ENCODE measurements at places on chromosomes 2 and 18.

DNA sequence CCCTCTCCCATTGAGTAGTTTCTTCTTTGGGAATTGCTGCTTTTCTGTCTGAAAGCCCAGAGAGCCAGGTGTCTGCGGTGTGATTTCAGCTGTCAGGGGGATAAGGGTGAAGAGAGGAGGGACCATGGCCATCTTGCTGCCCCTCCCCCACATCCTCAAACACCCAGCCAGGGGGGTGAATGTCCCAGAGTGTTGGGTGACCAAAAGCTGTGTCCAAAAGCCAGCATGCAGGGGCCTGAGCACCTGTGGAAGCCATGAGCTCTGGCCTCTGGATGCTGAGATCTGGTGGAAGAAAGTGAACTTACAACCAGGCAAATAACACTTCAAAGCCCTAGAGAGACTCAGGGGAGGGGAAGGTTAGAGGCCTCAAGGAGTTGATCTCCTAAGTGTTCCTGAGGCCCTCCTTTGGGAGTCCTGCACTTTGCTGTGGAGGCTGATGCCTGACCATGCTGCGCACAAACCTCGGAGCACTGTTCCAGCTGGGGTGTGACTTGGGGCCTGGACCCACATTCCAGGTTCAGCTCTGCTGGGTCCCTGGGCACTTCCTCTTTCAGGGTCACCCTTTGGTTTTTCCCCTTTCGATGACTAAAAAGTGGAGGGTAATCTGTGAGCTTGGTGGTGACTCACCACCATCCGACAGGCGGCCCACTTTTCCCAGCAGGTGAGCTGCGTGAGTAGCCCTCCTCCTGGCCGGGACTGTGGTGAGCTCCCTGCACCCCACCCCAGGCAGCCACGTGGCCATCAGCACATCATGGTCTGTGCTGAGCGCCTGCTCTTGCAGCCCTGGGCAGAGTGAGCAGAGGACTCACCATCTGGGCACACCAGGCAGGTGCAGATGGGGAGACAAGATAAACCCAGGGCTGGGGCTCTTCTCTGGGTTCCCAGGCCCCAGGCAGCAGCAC lies 66.8 kb upstream of the FOSL2 start:
- DNase-seq = no peak

DNA sequence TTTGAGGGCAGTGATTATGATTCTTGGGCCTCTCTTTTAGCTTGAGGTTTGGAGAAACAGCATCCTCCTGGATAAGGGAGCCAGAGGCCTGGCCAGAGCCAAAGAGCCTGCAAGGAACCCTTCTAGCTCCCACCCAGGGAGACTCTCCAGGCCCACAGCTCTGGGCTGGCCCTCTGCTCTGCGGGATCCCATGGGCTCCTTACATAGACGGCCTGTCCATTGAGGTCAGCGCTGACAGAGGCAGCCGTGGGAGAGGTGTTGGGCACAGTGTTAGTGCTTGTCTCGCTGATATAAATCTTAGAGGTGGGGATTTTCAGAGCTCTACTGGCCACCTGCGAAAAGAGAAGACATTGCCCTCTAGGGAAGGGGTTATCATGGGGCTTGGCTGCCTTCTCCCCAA lies 67.2 kb downstream of the XDH start:
- no peak for DNase-seq

GRCh38 chr2:223526106-223526505 lies 76.1 kb downstream of the SCG2 start:
- no peak for DNase-seq

DNA sequence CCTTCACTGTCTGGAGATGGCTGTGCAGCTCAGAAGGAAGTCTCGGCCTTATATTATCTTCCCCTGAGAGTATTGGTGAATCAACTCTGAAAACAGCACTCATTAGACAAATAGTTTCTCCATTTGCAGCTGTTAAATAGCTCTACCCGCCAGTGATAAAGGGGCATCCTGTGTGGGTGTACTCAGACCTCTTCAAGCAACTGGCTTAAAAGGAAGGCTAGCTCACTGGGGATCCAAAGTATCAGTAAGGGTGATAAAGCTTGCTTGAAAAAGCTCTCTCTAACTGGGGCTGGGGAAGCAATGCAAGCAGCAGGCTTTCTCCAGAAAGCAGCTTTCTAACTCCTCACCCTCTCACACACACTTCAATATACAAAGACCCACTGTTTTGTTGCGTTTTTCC lies 64.9 kb upstream of the PSMD14 start:
- peak; percentile 53 for DNase-seq

DNA sequence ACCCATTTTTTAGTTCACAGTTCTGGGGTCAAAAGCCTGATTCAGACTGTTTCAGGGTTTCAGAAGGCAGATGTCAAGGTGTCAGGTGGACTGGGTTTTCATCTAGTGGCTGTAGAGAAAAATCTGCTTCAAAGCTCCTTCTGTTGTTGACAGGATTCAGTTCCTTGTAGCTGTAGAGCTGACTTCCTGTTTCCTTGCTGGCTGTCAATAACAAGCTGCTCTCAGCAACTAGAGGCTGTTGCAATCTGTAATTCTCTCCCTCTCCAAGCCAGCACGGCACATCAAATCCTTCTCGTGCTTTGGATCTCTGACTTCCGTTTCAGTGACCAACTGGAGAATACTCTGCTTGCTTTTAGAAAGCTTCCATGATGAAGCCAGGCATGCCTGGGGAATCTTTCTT lies 179.4 kb downstream of the DOK6 start:
- peak; percentile 5 for DNase-seq

DNA sequence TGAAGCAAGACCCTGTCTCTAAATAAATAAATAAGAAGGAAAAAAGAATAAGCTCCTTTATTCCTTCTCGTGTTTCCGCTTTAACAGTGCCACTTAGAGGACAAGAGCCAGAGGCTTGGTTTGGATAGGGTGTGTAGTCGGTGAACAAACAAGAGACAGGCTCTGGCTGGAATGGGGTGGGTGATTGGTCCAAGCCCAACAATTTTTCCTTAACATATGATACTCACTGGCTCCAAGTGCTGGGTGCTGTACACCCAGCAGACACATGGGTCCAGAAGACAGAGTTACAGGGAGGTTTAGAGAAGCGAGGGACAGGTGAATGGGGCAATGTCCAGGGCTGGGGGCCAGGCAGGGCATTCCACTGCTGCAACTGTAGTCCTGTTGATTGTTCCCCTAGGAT lies 77.8 kb downstream of the NCAPH start:
- no peak for DNase-seq

- no peak for DNase-seq
Observed at GRCh38 chr2:134722728-134723127, 3.9 kb upstream of the TMEM163 start.

GRCh38 chr2:96903815-96904214 lies 33.9 kb upstream of the SEMA4C start:
- DNase-seq = no peak

DNA sequence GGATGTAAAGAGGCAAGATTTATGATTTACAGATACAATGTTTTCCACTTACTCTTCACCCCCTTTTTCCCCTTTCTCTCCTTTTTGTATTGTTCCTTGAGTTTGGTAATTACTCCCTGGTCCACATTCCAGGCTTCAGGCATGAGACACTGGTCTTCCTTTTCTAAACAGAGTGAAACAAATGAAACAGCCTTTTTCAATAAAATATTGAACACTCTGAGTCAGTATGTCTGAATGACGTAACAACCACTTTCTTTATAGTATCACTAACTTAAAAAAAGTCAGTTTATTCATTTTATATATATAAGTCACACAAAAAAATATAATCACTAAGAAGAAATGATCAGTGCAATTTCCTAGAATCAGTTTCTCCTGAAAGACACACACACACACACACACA lies 79.7 kb downstream of the STRN start:
- no peak for DNase-seq

- DNase-seq = no peak
Observed at GRCh38 chr2:67374481-67374880, 22.7 kb upstream of the ETAA1 start.

- no peak for DNase-seq
Observed at GRCh38 chr18:25454270-25454659, 102.3 kb upstream of the ZNF521 start.

- no peak for DNase-seq
Observed at GRCh38 chr2:33207151-33207740, 260.5 kb downstream of the LTBP1 start.

DNA sequence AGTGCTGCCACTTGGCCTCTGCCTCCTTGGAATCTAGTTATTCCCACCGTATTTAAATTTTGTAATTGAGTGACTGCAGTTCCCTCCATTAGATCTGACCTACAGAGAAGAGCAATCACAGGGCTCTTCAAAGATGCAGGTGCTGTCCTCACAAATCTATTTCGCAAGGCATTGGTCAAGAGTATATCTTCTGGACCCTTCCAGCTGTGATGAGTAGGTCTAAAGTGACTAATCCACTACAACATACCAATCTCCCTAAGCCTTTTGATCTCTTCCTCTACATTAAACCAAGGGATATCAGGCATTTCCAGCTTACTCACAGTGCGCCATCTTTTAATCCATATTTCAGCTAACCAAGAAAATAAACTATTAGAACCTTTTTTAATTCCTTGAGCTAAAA lies 65.1 kb upstream of the COL3A1 start:
- DNase-seq = no peak

GRCh38 chr2:109030870-109031475 lies 42.0 kb upstream of the EDAR start:
- DNase-seq = no peak

GRCh38 chr2:207132019-207132418 lies 33.7 kb downstream of the KLF7 start:
- DNase-seq = no peak

DNA sequence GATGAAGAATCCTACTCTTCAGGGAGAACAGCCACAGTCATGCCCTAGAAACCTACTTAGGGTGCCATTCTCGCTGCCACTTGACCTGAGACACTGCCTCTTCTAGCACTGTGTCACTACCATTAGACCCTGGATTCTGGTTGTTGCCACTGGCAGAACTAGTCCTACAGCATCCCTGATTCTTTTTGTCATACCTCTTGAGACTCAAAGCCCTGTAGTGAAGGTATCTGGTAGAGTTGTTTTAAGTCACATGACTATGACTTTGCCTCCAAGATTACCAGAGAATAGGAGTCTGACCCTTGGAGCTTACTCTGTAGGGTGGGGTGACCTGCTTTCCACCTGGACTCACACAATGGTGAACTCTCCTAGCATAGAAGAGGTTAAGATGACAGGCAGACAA lies 296.7 kb downstream of the TNS1 start:
- DNase-seq = no peak

DNA sequence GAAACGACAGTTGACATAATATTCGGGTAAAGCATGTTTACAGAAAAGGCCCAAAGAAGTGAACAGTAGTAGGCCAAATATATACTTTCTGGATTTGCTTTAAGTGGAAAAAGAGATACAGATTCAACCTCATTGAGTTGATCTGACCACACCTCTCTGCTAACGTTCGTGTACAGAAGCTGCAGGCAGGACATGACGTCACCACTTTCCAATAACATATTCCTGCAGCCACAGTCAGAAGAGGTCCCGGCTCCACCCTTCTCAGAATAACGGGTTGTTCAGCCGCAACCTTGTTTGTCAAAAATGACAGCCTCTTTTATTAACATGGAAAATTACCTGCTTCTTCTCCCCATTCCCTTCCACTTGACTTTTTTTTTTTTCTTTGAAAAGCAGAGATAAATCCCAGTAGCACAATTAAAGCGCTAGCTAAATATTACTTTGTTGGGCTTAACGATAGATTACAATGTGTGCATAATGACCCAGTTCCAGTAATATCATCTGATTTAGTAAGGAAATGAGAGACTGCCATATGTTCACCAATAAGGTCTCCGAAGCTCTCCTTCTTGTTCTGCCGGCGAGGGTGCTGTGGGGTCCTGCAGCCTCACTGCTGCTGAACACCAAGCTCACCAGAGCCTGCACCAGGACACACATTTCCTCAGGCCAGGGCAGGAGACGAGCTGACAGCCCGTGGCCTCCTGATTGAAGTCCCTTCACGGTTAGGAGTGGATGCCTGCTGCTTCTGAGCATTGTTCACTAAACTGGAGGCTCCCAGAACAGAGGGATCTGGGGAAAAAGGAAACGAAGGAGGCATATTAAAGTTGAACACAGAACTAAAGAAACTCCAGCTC lies 451.0 kb upstream of the SALL3 start:
- no peak for DNase-seq

DNA sequence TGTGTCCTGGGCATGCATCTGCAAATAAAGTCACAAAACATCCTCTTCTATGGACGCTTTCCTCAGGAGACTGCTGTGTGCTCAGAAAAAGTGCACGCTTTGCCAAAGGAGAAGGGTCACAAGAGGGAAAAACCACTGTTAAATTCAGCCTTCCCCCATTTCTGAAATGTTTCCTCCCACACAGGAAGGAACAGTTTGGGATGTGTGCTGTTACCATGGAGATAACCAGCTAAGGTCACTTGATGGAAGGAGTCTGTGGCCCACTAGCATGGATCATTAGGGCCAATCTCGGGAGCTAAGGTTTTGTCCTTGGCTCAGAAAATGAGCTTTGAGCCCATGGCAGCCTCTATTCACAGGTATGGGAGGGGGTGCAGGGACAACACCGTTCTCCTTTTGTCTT lies 5.6 kb downstream of the KCNE4 start:
- DNase-seq = no peak
